ENCODE measurements at places on chromosomes 1 and 21.

- DNase-seq = no peak
Measured at GRCh38 chr1:31640964-31641363, 3.7 kb downstream of the PEF1 start.

GRCh38 chr1:156618853-156619581 lies at the start of gene HAPLN2:
HAPLN2 (plus strand) TSS chr1:156619415; CDS start chr1:156623491, 4,076 bp downstream.
- DNase-seq = no peak

DNA sequence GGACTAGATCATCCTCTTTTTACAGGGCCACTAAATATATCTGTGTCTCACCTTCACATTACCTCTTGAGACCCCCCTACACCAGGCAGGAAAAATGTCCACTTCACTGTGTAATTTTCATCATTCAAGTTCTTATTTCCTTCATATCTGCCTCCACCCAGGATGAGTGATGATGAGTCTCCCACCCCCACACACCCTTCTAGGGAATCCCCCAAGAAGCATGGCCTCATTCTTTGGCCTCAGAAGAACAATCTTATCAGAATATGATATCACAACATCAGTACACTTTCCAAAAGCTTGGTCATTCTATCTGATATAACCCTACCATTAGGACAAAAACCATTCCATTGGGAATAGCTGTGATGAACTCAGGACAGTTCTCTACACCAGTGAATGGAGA lies 170.3 kb upstream of the DUSP10 start:
- DNase-seq = no peak

- DNase-seq = no peak
Measured at GRCh38 chr1:37925316-37925715, 21.5 kb downstream of the INPP5B start.

- DNase-seq = no peak
Measured at GRCh38 chr1:66642992-66643391, 109.0 kb downstream of the SGIP1 start.

Measured in LoVo (cell line).